ENCODE measurements at places on chromosomes 16 and 17. TPM values are rescaled to one million over a fixed set of nuclear protein-coding genes. Genes with fewer than 3 reads are reported as not detected.

GRCh38 chr17:79116575-79117368, 42.1 kb downstream of the ENGASE start:
- no peak for DNase-seq

DNA sequence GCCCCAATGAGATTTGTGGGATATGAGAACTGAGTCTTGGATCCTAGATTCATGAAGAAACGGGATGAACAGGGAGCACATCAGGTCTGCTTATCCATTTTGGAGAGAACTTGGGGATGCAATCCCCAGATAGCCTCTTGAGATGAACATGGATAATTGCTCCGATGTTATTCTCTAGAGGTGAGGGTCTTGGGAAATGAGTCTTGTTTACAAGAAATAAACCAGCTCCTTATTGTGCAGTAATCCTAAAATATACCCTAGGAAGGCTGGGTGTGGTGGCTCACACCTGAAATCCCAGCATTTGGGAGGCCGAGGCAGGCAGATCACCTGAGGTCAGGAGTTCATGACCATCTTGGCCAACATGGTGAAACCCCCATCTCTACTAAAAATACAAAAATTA, at the start of gene OR1D2:
OR1D2 (minus strand) TSS at position 101 of the 400 bp plus-strand sequence. CDS start 11,426 bp downstream, outside the sequence.
- DNase-seq, result no peak

DNA sequence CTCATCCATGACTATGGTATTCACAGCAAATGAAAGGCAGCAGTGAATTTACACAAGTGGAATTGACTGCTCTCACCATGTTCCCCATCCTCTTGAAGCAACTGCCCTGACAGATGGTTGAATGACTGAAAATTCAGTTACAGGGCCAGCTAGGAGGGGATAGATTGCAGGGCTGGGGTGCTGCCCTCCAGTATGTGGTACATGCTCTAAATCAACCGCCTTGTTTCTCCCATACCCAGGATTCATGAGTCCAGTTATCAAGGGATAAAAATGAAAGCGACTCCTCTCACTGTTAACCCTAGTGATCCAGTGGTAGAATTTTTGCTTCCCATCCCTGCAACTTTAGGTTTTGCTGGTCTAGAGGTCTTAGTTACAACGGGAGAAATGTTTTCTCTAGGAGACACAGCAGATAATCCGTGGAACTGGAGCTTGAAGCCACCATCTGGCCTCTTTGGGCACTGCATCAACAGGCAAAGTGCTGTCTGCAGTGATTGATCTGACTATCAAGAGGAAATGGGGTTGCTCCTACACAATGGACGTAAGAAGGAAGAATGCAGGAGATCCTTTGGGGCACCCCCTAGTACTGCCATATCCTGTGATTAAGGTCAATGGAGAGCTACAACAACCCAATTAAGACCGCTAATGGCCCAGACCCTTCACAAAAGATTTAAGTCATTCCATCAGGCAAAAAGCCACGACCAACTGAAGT, 32.0 kb downstream of the SCPEP1 start:
- peak; percentile 12 for DNase-seq

BRICD5 gene
- total RNA-seq, result 22.5 TPM

DNA sequence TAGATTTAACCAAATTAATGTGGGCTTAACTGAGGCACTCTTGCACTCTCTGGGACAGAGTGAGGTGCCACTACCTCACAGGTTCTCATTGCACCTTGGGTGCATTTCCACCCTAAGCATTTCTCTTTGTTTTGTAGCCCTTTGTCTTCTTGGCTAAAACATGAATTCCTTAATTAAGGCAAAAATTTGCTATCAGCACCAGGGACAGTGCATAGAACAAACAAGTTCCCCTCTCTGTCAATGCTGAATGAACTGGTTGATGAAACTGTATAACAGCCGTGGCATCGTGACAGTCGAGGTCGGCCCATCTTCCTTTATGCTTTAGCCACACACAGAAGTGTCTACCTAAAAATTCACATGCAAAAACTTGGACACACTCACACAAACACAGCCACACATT, 74.8 kb downstream of the HS3ST2 start:
- no peak for DNase-seq

DNA sequence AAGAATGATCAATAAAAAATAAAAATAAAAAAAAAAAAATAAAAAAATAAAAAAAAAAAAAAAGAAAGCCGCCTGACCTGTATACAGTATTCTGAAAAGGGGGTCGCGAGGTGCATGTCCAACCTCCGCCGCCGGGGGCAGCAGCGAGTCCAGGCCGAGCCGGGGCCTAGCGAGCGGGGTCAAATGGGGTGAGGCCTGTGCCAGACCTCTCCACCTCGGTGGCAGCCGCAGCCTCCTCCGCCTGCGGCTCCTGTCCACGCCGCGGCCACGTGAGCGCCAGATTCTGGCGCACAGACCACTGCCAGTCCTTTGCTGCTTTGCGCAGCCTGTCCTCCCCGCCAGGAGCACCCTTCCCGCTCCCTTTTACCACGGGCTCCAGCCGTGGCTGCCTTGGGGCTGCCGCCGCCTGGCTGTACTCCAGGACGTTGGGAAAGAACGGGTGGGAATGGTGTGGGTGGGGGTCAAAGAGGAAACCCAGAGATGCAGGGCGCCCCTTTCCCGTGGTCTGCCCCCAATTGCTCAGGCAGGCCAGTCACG, 2.4 kb upstream of the BCKDK start:
- DNase-seq, result peak; percentile 82

PRDM7 gene
- not detected for total RNA-seq

GRCh38 chr16:57797526-57798266, 4.6 kb downstream of the KIFC3 start:
- DNase-seq, result peak; percentile 57

DNA sequence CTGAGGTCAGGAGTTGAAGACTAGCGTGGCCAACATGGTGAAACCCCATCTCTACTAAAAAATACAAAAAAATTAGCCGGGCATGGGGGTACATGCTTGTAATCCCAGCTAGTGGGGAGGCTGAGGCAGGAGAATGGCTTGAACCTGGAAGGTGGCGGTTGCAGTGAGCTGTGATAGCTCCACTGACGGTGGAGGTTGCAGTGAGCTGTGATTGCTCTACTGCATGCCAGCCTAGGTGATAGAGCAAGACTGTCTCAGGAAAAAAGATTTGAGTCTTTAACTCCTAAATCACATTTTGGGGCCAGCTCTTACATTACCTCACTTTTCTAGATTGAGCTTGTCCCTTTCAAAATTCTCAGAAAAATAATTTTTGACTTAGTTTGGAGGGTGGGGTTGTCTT, 15.2 kb downstream of the VMP1 start:
- DNase-seq, result no peak

GRCh38 chr16:57530522-57531252, 5.7 kb downstream of the CCDC102A start:
- no peak for DNase-seq

DNA sequence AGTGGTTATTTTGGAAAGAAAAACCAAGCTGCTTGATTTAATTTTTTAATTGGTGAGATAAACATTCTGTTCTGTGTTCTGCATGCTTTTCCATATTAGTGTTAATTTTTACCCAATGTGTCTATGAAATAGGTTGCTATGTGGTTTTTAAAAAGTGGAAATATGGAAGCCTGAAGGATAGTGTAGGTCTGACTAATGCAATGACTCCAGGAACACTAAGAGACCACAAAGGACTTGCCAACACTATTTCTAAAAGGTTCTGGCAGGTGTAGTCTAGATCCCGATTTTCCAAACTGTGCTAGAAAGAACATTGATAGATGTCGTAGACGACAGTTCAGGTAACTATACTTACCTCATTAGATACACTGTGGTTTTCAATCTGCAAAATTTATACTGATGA, 877.4 kb upstream of the GOT2 start:
- DNase-seq, result no peak

- no peak for DNase-seq
Measured at GRCh38 chr17:58005728-58006559, 1.1 kb downstream of the SRSF1 start.

- DNase-seq, result no peak
Measured at GRCh38 chr17:10286324-10286723, 86.5 kb downstream of the MYH13 start.

SLC35B1 gene
- 72.2 TPM for total RNA-seq

DNA sequence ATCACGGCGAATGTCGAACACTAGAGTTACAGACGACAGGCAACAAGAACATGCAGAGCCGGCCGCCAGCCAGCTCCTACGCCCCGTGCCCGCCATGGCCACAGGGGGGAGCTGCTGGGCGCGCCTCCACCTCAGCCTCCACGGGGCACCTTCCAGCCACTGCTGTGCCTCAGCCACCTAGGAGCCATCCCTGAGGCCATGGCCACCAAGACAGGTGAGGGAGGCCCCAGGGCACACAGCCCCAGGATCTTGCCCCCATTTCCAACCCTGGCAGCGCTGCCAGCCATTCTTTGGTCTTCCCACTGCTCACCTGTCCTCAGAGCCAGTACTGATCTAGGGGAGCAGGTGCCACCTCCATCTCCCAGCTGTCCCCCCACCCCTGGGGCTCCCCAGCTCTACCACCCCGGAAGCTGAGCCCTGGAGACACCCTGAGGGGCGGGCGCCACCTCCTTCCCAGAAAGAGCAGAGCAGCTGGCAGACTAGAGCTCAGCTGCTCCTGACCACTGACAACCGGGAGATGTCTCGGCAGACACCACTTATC, 11.8 kb downstream of the GNPTG start:
- peak; percentile 56 for DNase-seq

DNA sequence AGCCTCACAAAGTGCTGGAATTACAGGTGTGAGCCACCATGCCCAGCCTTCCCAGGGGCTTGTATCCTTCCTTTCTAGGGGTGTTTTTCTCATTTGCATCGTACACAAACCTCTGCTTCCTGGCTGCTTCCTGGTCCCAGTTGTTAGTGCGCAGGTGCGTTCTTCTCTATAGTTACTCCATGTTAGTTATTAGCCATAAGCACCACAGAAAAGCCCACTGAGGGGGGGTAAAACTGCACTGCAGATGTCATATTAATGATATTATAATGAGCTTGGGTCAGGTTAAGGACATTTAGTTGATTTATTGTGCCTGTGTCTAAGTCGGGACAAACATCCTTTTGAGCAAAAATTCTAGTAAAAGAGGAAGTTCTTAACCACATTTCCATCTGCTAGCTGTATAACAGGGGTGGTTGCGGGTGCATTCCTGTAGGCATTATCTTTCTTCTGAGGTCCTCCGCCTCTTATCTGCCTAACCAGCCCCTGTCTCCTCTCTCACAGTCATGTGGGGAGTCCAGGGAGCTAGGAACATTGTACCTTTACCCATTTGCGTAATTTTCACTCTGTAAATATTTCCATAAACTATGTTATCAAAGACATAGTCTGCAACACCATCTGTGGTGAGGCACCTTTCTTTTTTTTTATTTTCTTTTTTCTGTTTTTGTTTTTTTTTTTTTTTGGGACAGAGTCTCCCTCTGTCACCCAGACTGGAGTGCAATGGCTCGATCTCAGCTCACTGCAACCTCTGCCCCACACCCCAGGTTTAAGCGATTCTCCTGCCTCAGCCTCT, 23.6 kb upstream of the ATF7IP2 start:
- DNase-seq, result no peak

CCR7 gene
- total RNA-seq, result not detected

FBXO39 gene
- not detected for total RNA-seq

TTLL6 gene
- 2.9 TPM for total RNA-seq

DNA sequence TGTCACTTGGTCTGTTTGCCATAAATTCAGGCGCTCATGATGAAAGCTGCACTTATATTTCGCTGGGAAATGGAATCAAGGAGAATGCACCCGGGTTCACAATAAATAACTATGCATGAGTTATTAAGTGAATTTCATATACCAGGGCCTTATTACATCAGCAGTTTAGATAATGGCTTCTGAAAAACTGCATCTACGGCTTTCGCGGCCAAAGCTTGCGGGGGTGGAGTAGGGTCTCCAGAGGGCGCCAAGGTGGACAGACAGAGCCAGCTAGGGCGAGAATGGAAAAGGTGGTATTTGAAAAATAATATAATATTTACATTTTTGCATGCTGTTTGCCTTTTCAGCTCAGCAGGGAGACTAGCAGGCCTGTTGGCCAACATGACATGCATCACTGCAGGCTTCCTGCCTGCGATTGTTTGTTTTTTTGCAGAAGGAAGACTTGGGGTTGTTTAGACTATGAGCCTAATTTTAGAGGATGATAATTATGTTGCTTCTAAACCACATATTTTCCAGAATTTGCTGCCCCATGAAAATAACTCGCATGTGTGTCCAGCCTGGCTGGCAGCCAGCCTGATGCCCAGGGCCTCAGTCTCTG, 173.8 kb upstream of the IRX3 start:
- DNase-seq, result no peak

OGFOD3 gene
- total RNA-seq, result 31.3 TPM

NPTX1 gene
- not detected for total RNA-seq

GRCh38 chr16:68972013-68972412, 128.7 kb downstream of the TANGO6 start:
- DNase-seq, result no peak

GRCh38 chr16:3133844-3134243, 985 bp upstream of the ZNF213 start:
- DNase-seq, result no peak

GRCh38 chr17:46003907-46004748, 5.1 kb downstream of the STH start:
- no peak for DNase-seq

WNT3 gene
- 8.1 TPM for total RNA-seq

SIAH1 gene
- 40.5 TPM for total RNA-seq

GRCh38 chr17:49214676-49215360, 4.3 kb downstream of the ABI3 start:
- DNase-seq, result no peak

CEMP1 gene
- 0.58 TPM for total RNA-seq

SLC5A11 gene
- total RNA-seq, result not detected

- DNase-seq, result no peak
Measured at GRCh38 chr16:86555704-86556075, 655 bp upstream of the MTHFSD start.

GRCh38 chr16:30399435-30400186, 4.4 kb downstream of the ZNF48 start:
- DNase-seq, result no peak

SCIMP gene
- total RNA-seq, result not detected

- DNase-seq, result no peak
Measured at GRCh38 chr16:81003610-81004460, 2.9 kb downstream of the CMC2 start.

ABI3 gene
- not detected for total RNA-seq

DNA sequence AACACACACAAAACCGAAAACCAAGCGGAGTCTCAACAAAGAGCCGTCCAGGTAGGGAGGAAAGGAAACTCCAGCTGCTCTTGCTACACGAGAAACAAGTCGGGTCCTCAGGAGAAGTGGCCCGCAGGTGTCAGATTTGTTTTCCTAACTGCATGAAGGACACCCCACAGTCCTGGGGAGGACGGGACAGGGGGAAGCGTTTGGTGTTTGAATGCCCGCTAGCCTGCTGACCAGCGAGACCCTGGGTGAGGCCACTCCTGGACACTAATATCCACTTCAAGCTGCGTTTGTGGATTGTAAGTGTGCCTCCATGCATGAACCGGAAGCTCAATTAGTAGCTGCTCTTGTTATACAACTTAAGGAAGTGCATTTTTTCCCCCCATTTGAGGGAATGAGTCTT, 299.5 kb downstream of the MAF start:
- DNase-seq, result no peak

Data from progenitor cell of endocrine pancreas (in vitro differentiated cells).